ENCODE measurements at places on chromosomes 5 and 9.

DNA sequence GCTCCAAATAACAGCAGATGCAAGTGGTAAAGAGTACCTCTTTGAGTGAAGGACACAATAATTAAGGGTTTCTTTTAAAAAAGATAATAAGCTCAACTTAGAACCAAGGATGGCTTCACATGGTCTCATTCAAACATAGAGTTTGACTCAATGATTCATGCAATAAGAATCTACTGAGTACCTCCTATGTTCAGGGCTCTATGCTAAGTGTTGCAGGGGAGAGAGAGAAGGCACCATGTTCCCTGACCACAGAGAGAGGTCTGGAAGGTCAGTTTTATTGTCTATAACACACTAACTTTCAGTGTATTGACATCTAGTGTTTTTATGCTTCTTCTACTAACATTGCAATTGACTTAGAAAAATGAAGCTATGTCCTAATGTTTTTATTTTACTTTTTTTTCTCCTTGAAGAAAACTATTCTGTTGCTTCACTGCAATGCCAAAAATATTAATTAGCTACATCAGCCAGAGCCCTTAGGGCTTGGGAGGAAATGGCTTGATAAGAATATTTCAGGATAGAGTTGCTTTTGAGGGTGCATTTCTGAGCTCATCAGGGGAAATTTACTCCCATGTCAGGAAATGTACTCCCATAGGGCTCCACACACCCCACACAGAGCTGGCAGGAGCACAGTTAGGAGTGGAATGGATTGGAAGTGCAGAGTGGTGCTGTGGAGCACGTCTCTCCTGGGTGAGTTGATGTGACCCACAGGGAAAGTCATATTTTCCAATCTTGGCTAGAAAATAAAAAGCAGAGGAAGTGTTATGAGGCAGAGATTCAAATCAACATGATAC is 106.6 kb downstream of the PDE8B start:
- DNase-seq: no peak

GRCh38 chr5:94968507-94969095 is 316.3 kb downstream of the MCTP1 start:
- DNase-seq: peak; percentile 3

DNA sequence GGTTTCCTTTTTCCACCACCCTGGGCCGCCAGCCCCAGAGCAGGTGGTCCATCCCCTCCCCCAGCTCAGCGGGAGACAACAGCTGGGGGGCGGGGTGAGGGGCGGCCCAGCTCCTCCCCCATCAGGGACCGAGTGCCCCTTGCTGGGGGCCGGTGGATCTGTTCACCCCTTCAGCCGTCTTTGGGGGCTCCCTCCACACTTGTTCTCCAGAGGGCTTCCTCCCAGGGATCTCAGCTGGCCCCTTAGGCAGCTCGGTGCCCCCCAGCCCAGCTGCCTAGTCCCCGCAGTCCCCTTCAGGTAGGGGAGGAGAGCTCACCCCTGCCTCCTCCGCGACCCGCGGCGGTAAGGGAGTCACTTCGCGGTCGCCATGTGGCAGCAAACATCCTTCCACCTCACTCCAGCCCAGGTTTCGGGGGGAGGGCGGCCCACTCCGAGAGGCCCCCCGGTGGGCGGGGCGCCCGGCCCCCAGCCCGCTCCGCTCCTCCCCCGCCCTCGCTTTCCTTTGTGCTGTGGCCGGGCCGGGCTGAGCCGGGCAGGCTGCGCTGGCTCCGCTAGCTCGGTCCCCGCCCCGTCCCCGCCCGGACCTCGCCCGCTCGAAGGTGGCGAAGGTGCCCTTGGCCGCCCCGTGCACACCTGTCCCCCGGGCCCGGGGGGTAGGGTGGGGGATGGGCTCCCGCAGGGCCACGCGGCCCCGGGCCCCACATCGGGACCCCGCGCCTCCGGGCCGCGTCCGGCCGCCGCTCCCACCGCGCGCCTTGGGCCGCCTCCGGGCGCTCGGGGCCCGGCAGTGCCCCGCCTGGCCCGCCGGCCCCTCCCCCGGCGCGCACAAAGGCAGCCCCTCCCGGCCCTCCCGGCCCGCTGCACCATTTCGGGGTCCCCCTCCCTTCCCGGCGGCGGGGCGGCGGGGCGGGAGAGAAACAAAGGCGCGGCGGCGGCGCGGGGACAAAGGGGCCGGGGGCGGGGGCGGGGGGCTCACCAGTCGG is 683 bp downstream of the DBN1 start:
- no peak for DNase-seq

DNA sequence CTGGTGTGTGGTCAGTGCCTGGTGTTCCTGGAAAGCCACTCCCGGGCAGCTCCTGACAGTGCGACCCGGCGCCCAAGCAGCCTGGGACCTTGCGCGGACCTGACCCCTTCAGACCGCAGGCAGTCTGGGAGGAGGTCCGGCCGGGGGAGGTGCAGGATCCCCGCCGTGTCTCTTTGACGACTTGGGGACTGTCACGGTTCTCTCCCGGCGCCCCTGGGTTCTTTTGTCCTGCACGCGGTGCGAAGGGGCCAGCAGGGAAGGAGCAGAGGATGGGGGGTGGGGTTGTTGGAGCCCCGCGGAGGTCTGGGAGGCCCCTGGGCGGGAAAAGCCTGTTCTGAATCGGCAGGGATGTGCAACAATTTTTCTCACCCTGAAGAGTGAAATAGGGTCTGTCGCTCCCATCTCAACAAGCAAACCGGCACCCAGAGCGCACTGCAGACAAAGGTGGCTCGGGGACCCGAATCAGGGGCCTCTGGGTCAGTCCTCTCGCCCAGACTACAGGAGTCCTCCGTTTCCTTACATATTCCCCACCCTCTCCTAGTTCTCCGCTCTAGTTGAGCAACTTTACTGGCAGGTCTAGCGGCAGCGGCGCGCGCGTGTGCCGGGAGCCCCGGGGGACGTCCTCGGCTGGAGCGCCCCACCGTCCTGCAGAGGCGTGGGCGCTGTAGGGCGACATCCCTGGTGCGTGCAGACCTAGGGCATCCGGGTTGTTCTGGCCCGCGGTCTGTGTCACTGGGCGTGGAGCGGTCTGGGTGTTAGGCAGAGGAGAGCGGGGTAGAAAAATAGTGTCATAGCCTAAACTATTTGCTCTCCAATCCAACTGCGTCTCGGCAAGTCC is 1.2 kb downstream of the VCAN start:
- DNase-seq: no peak

DNA sequence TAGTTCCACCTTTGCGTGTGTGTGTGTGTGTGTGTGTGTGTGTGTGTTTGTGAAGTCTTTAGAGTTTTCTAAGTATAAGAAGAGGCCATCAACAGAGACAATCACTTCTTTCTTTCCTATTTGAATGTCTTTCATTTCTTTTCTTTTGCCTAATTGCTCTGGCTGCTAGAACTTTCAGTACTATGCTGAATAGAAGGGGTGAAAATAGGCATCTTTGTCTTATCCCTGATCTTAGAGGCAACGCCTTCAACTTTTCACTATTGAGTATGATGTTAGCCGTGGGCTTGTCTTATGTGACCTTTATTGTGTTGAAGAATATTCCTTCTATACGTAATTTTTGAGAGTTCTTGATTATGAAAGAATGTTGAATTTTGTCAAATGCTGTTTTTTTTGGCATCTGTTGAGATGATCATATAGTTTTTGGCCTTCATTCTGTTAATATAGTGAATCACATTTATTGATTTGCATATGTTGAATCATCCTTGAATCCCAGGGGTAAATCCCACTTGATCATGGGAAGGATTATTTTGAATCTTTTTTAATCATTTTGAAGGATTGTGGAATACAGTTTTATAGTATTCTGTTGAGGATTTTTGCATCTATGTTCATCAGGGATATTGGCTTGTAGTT is 134.8 kb upstream of the CD180 start:
- DNase-seq: no peak

Measured in stimulated activated CD4-positive, alpha-beta T cell treated with anti-CD3 and anti-CD28 coated beads, Interleukin-2, amount 100 ng/mL, for 48 hours (primary cell).